SIG-M5 (cell line): ENCODE measurements at places on chromosomes 1 and 21.

- no peak for DNase-seq
Observed at GRCh38 chr1:39529901-39530535, 38.6 kb downstream of the BMP8A start.

DNA sequence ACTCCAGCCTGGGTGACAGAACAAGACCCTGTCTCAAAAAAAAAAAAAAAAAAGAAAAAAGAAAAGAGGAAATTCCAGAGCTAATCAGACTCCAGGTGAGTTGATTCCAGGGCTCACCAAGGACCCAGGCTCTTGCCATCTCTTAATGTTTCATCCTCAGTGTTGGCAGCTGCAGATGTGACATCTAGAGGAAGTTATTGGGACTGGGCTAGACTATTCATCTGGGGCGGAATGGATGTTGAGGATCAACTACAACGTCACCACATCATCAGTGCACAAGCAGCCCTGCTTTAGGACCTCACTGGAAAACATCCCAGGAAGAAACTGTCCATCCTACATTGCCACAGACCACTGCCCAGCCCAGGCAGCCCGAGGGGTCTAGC lies 28.6 kb upstream of the PARP1 start:
- DNase-seq, result no peak

GRCh38 chr1:157831968-157832626 lies 9.5 kb downstream of the CD5L start:
- DNase-seq, result no peak

GRCh38 chr1:164534863-164535610 lies 23.9 kb upstream of the PBX1 start:
- no peak for DNase-seq

DNA sequence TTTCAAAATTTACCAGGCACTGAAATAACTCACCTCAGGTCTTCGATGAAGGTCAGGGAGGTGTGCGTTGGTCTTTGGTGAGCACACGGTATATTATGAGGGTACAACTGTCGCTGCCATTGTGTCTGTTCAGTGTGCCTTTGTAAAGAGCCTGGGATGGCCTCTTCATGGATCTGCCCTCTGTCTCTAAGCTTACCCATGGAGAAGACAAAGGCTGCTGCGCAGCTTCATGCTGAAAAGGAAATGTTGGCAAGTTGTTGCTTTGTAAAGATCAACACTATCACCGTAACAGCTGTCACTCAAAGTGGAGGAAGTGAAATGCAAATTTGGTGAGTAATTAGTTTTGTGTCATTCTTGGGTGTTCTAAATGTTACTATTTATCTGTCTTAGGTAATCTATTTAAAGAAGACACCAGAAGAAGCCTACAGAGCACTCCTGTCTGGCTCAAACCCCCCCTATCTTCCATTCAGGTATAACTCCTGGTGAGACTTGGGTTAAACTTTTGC lies 71.6 kb downstream of the CDC14A start:
- no peak for DNase-seq

GRCh38 chr1:147640553-147641165 lies 29.7 kb downstream of the ACP6 start:
- no peak for DNase-seq
